Hematopoietic multipotent progenitor cell treated with erythropoietin and hydrocortisone succinate and interleukin-3 and kit ligand, for 8 days (in vitro differentiated cells): ENCODE measurements at places on chromosomes 2 and 18.

GRCh38 chr2:43438858-43439655, 156.8 kb downstream of the THADA start:
- peak; percentile 69 for DNase-seq

DNA sequence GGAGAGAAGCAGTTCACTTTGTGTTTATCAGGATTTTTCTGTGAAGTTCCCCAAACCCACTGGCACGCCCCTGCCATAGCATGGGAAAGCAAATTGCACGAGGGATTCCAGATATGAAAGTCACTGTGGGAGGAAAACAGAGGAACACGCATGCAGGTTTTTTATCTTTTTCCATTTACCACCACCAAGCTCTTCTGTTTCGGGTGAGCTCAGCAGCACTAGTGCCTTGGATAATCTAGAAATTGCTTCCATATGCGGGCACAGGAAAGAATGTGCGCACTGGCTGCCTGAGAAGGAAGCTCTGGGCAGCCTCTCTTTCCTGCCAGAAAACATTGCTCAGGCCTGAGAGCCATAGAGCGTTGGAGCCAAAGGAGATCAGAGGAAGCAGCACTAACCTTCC, 65.9 kb upstream of the WIPF1 start:
- DNase-seq = no peak

GRCh38 chr2:27723372-27724144, 48.0 kb upstream of the MRPL33 start:
- peak; percentile 58 for DNase-seq

- DNase-seq = no peak
Observed at GRCh38 chr2:22703286-22703920, 681.6 kb upstream of the KLHL29 start.

GRCh38 chr2:152686321-152686720, 30.9 kb downstream of the PRPF40A start:
- no peak for DNase-seq

DNA sequence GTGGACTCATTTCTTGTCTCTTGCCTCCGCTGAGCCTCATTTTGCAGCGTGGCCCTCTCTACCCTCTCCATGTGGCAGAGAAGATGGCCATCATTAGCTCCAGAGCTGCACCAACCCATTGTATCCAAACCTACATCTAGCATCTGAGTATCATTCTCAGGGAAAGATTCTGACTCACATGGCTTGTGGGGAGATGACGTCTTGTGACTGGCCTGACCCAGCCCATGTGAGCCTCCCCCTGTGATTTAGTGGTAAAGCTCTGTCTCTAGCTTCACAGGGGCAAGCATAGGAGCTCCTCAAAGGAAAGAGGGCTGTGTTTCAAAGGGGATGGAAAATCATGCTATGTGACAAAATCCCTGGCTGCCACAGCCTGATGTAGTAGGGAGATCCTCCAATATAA, 87.4 kb upstream of the RBMS1 start:
- DNase-seq = no peak

DNA sequence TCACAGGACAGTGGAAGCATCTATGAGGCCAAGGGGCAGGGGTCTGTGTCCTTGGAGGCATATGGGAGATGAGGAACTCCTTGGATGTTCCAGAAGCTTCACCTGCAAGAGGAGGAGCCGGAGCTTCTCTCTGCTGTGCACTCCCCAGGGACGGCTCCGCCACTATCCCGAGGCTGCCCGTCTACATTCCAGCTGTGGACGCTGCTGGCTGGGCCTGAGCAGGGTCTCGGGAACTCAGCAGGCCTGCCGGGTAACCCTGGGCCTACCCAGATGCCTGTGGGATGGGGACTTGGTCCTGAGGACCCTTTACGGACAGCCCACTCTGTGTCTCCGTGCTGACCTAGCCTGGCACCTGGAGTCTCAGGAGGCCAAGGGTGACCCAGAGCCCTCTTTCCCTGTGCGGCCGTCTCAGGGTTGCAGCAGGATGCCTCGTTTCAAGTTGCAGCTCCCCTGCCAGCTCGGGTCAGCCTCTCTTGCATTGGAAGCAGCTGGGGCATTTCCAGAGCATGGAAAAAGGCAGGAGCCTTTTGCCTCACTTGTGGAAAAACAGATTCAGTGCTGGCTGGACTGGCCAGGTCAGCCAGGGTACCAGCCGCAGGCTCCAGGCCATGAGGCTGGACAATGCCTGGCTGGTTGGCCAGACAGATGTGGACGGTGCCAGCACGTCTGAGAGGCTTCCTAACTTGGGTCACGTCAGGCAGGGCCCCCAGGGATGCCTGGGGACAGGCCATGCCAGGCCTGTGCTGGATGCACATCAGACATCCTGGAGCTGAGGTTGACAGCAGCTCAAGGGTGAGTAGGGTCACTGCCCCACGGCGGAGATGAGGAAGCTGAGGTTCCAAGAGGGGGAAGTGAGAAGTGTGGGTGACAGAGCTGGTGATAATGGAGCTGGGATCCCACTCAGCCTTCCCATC, 41.5 kb downstream of the SCTR start:
- DNase-seq = no peak

DNA sequence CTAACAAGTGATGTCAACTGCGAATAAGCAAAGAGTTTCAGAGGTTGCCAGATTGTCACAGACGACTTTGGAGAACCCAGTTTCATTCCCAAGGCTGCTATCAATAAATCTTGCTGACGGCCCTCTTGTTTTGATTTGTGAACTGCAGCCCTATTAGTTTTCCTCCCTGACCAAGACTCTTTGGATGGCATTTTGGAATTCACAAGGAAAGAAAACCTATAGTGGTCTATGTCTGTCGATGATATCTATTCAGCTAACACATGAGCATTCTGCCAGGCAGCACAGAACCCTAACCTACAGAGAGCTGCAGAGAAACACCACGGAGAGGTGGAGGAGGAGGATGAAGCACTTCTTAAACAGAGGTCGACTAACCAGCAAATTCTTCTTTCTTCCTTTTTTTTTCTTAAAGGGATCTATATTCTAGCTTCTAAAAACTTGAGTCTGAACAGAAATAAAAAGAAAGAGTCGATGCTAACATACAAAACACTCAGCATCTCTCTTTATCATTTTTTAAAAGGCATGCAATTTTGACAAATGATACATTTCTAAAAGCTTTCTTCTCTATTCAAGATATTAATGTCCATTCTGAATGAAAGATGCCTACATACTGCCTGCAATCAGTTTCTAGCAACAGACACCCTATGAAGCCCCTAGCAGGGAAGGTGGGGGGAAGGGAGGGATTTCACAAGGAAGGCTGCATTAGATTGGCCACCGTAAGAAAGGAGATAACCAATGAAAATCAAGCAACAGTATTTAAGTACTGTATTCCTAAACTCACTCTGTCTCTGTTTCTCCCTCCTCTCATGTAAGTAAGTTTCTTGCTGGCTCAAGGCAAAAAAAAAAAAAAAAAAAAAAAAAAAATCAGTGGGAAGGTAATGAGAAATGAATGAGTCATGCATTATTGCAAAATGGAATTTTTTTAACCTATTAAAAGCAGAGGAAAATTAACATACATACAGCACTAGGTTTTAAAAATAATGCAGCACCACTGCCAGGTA, 83.0 kb upstream of the CHRNA1 start:
- DNase-seq = no peak

- DNase-seq = no peak
Observed at GRCh38 chr2:110852051-110852450, 119.7 kb downstream of the ACOXL start.

DNA sequence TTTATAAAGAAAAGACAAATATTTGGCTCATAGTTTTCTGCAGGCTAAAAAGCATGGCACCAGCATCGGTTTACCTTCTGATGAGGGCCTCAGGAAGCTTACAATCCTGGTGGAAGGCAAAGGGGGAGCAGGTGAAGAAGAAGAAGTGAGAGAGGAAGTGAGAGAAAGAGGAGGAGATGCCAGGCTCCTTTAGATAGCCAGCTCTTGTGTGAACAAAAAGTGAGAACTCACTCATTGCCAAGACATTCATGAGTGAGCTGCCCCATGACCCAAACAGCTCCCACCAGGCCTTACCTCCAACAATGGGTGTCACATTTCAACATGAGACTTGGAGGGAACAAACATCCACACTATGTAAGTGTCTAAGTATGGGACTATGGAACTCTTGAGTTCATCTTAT, 14.3 kb downstream of the CCDC150 start:
- DNase-seq = no peak

DNA sequence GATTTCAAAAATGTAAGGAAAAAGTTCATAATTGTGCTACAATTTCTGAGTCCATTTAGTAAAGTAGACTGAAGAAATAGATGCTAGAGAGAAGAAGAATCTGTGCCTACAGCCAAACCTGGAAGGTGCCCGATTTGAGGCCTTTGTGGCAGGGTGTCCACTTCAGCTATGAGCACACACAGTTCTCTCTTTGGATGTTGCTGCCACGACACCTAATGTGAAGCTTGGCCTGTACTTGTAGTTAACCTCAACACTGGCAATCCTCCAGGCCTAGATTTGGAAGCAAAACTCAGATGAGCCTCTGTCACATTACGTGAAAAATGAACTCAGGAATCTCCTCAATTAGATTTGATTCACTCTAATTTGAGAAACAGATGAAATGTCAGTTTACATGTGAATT, 90.1 kb upstream of the LRP1B start:
- no peak for DNase-seq

- DNase-seq = no peak
Observed at GRCh38 chr2:124610866-124611265, 585.8 kb downstream of the CNTNAP5 start.

- DNase-seq = no peak
Observed at GRCh38 chr2:16127958-16128357, 187.6 kb downstream of the MYCN start.

GRCh38 chr2:19881221-19881907, 20.4 kb downstream of the TTC32 start:
- DNase-seq = no peak

- no peak for DNase-seq
Observed at GRCh38 chr2:185245216-185245615, 493.4 kb upstream of the FSIP2 start.

- DNase-seq = no peak
Observed at GRCh38 chr2:113187771-113188170, 14.0 kb downstream of the PSD4 start.

GRCh38 chr2:208620487-208620978, 213.9 kb downstream of the PTH2R start:
- no peak for DNase-seq

DNA sequence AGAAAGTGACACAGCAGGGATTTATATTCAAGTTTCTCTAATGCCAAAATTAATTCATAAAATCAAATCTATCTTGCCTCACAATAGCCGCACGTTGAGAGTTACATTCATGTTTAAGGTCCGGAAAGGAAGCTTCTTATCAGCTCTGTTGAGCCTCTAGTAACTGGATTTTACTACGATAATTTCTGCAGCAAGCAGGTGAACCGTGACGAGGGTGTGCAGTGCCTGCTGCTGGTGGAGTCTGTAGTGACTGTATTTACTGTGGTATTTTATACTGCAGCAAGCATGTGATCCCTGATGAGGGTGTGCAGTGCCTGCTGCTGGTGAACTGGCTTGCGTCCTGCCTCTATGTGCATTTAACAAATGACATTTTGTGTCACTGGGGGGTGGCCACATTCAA, 120.0 kb downstream of the SNTG2 start:
- no peak for DNase-seq

DNA sequence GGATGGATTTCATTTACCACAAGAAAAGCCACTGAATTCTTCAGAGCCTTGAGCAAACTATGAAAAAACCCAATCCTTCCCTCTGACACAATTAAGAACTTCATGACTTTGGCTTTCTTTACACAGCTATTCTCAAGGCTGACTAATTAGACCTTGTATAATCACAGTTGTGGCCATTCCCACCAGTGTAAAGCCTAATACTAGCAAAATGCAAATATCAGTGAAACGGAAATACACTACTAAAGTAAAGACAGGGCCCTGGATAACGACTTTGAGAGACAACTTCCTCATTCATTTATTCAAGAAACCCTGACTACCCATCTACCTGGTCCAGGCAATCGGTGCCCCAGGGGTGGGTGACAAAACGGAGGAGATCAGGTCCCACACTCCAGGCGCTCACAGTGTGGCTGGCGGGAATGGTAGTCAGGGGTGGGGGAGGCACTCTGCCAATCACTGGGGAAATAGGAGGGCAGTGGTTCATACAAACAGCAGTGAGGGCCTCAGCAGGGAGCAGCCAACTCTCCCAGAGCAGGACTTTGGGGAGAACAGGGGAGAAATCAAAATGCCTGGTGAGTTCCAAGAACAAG, 28.1 kb downstream of the TMEM163 start:
- DNase-seq = no peak

GRCh38 chr18:36650906-36651305, 177.9 kb downstream of the TPGS2 start:
- no peak for DNase-seq

DNA sequence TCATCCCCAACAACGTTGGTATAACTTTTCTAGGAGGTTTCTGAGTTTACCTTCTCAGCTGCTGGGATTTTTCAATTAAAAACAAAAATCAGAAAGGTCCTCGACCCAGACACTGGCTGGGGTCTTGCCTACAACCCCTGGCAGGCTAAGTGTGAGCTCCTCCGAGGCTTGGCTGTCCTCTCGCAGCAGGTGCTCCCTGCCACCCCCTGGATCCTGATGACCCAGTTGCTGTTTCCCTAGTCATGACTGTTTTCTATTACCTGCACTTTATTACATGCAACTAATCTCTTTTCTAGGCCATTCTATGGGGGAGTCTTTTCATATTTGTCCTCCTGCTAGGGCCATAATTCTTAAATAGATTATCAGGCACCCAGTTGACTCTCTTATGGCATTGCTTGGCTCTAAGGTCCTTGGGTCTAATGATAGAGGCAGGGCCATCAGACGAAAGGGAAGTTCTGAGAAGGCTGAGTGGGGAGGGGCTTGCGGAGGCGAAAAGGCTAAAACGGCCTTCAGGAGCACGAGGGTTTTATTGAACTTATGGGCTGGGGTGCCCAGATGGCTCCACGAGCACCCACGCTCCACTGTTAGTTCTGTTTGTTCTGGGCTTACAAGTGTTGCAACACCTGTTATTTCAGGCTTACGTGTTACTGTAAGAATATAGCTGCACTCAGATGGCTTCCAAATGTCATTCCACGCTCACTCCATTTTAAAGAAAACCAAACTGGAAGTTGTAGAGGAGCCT, 166.0 kb downstream of the NCK2 start:
- DNase-seq = no peak

GRCh38 chr18:77255426-77256105, 5.9 kb downstream of the GALR1 start:
- DNase-seq = no peak

DNA sequence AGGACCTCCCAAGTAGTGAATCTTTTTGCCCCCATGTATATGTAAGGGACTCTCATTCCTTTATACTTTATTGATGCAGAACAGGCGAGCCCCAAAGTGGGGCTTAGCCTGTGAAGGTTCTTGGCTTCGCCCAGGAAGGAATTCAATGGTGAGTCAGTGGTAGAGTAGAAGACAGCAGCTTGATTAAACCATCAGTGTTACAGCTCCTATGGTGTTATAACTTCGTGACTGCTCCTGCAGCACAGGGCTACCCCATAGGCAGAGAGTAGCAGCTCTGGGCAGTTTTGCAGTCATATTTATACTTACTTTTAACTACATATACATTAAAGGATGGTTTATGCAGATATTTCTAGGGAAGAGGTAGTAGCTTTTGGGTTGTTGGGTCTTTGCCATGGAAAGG, 11.0 kb downstream of the FAM171B start:
- DNase-seq = no peak

GRCh38 chr2:172777431-172777830, 41.8 kb downstream of the RAPGEF4 start:
- no peak for DNase-seq
